ENCODE measurements at places on chromosomes 2 and 18.

DNA sequence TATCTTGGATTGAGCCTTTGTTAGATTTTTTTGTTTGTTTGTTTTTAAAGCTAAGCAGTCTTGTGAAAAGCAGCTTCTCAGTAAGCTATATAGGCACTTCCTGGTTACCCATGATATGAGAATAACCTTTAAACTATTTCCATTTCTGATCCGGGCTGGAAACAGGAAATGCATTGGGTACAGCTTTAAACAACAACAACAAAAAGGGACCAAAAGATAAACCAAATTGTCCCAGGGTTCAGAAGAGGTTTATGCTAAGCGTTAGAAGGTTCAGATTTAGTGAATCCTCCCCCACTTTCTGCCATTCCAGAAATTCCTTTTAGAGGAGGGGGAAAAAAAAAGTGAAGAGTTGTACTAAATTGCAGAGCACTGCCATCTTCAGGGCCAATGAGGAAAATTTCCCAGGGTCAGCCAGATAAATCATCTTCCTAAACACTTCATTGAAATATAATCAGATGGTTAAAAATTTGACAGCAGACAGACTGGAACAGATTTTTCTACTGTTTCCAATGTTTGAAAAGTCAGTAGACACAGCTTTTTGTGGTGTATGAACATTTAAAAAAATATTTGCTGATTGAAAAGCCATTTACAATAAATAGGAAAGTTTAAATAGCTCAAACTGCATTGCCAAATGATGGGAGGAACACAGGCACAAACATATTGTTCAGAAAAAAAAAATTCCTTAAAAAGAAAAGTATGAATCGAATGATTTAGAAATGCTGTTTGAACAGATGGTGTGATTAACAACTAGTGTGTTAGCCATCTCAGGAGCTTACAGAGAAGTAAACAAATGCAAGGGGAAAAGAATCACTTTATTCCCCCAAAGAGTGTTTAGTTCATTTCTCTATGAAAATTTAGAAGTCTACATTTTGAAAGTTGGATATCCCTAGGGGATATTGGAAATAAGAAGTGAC is 189.9 kb upstream of the TANK start:
- DNase-seq: peak; percentile 77

DNA sequence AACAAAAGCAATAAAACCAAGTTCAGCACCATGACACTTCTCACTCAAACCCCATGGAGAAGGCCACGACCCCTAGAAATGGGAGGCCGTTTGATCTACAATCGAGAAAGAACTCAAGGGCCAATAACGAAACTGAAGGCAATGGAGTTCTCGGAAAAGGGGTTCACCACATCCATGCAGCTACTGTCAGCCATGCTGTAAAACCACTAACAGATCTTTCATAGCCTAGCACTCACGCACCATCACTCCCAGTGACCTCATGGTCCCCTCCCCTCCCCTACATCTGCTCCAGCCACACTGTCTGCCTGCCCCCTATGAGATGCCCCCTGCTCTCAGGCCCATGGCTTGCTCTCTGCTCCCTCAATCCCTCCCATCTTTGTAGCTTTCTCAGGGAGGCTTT is 135.3 kb downstream of the TMEM163 start:
- no peak for DNase-seq

- no peak for DNase-seq
Observed at GRCh38 chr2:214730800-214731407, 78.6 kb downstream of the BARD1 start.

DNA sequence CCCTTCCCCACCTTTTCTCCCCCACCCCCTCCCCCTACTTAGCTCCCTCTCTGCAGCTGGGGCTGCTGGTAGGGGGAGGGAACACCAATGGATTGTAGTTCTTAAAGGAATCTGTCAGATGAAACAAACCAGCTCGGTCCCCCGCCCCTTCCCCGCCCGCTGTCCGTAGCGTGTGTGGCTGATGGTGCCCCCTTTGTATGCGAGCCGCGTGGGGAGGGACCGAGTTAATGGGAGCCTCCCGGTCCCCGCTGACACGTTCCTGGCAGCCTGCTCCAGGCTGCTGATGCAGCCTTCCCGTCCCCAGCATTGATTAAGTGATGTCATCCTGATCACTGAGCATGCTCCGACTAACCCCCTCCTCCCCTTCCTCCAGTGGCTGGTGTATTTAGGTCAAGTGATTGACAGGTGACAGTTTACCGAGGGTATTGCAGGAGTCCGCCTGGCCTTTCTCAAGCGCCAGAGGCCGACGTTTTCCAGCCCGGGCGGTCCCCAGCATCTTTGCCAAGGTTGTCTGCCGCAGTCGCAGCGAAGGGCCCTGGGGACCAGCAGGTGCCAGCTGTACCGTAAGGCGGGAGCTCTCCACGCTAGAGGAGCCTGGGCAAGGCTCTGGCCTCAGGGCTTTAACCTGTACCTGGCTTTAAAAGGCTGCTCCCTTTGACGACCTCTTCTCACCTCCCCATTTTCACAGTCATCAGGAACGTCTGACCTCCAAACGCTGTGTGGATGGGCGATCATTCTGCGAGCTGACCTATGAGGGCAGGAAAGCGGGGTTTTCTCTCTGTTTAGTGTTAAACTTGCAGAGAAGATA is 1.8 kb downstream of the KIF5C start:
- DNase-seq: no peak

- no peak for DNase-seq
Observed at GRCh38 chr2:20448246-20448976, 1.5 kb downstream of the RHOB start.

DNA sequence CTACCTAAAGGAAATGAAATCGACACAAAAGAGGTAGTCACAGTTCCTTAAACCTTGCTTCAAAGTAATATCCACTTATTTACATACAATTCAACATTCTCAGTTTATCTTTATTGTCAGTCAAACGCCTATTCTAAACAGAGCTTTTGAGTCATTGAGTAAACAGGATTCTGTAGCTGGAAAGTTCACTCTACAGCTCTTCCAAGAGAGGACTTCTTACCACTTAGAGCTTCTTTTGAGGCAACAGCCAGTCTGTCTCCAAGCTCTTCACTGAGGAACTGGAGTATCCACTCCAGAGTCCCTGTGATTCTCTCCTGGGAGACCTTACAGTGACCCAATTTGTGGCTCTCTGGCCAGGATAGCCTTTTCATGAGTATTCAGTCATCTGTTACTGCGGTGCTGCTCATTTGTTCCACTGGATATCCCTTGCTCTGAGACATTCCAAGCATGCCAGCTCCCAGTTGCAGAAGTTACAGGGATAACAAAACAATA is 210.9 kb upstream of the OSR1 start:
- DNase-seq: no peak

DNA sequence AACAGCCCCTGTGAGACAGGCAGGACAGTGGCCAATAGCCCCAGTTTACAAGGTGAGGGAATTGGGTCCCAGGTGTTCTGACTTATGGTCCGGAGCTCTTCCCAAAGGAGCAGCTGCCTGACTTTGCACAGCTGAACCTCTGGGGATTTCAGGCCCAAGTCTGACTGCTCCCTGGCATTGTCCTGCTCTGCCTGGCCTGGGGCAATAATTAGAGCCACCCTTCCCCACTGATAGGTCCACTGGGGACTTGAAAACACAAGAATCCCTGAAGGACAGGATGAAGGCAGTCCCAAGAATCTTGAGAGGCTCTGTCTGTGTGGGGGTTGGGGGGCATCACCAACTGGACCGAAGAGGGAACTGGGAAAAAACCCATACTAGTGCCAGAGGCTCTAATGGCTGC is 3.7 kb upstream of the FEV start:
- DNase-seq: no peak

GRCh38 chr2:222912776-222913175 is 51.9 kb downstream of the ACSL3 start:
- DNase-seq: no peak

GRCh38 chr2:241228860-241229516 is 40.5 kb downstream of the ANO7 start:
- no peak for DNase-seq

GRCh38 chr2:18046558-18047212 is 168.2 kb downstream of the KCNS3 start:
- no peak for DNase-seq

- DNase-seq: peak; percentile 26
Observed at GRCh38 chr2:231297108-231297908, 98.2 kb upstream of the B3GNT7 start.

- DNase-seq: no peak
Observed at GRCh38 chr2:22483036-22483435, 901.9 kb upstream of the KLHL29 start.

Measured in Kasumi-1 (cell line).